ENCODE measurements at places on chromosomes 1 and 21.

- DNase-seq = no peak
Measured at GRCh38 chr1:6450943-6451373, 15.0 kb downstream of the TNFRSF25 start.

GRCh38 chr1:78223417-78224215 is 177.8 kb downstream of the GIPC2 start:
- no peak for DNase-seq

DNA sequence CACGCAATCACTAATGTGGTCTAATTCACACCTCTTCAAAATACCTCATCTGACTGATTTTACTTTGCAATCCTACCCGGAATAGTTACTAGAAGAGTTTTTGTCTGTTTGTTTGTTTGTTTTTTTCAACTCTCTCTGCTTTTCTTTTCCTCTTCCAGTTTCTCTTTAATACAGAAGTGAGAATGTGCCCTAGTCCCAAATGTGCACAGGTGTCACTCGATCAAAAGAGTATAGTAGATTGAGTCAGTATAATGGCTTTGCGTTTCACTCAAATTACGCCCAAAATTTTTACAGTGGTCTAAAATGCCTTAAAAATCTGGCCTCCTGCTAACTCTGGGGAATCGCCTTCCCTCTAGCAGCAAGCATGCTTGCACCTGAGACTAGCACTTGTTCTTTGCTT is 1536.8 kb downstream of the KCNT2 start:
- DNase-seq = no peak

DNA sequence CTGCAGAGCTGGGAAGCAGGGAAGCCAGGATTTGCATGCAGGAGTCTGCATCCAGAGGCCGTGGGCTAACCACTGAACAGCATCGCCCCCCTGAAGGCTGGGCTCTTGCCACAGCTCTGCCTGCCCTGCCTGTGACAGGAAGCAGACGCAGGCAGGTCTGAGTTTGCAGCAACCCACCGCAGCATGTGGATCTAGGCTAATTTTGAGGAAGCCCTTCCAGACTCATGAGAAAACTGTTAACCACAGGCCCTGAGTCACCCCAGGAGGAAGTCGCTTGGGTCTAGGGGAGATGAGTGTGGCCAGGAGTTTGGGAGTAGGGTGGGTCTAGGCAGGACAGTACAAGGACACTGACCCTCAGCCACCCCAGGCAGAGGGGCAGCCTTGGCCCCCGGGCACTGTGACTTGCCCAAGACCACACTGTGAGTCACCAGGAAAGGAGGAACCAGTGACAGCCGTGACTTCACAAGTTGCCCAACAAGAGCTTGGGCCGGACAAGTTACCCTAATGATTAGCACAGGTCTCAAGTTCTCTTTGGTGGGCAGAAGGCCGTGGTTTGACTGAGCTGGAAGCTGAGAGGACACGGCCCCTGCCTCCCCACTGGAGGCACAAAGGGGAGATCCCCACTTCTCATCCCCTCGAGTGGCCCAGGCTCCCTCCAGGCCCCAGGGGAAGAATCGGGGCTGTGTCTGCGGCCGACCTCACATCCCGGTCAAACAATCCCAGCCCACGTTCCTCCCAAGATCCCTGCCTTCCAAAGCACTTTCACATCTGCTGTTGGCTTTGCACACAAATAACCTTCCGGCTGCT is 826 bp downstream of the LAPTM5 start:
- DNase-seq = no peak

GRCh38 chr1:19682257-19682656 is 17.6 kb downstream of the HTR6 start:
- no peak for DNase-seq

GRCh38 chr21:41133874-41134522 is 34.0 kb upstream of the BACE2 start:
- peak; percentile 39 for DNase-seq

GRCh38 chr21:29721221-29721620 is 218.6 kb downstream of the GRIK1 start:
- DNase-seq = no peak

- DNase-seq = no peak
Measured at GRCh38 chr1:15953294-15953771, 22.6 kb downstream of the ZBTB17 start.

GRCh38 chr1:248800459-248800858 is 25.3 kb downstream of the SH3BP5L start:
- DNase-seq = no peak

- no peak for DNase-seq
Measured at GRCh38 chr1:244336232-244336899, 115.3 kb downstream of the ADSS2 start.

DNA sequence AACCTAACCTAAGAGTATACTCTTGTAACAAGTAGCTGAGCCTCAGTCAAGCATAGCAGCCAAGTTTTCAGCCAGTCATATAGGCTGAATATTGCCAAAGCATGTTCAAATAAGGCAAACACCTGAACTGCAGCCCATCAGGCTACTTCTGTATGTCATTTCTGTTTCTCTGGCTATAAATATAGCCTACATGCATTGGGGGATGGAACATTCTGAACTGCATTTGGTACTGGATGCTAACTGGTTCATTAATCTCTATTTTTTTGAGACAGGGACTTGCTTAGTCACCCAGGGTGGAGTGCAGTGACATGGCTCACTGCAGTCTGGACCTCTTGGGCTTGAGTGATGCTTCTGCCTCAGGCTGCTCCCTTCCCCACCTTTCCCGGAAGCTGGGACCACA is 37.3 kb downstream of the MAST2 start:
- DNase-seq = no peak

DNA sequence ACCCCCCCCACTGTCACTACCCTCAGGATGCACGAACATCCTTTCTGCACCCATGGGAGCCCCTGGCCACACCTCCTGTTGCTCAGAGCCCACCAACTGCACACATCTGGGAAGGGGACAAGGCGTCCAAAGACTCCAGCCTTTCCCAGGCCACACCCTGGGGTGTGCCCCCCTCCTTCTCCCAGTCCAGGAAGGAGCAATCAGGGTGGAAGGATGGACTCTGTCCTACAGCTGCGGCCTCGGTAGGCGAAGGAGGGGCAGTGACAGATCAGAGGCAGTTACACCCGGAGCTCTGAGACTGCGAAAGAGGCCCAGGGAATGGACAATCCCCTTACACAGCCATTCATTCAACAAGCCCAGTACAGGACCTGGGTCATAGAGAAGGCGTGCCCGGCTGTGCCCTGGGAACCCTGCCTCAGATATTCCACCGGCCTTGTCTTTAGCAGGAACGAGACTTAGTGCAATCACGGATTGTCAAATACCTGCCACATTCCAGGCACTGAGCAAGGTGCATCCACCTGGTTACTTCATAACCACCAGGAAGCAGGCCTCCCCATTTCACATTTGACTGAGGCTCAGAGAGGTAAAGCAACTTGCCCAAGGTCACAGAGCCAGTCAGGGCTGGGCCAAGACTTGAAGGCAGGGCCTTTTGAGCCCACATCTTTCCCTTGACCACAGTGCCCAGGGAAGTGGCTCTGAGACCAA is 9.4 kb downstream of the HSPG2 start:
- peak; percentile 63 for DNase-seq

GRCh38 chr1:33169290-33170055 is 12.4 kb downstream of the TRIM62 start:
- DNase-seq = no peak

GRCh38 chr1:244301595-244302130 is 150.0 kb downstream of the ADSS2 start:
- no peak for DNase-seq

DNA sequence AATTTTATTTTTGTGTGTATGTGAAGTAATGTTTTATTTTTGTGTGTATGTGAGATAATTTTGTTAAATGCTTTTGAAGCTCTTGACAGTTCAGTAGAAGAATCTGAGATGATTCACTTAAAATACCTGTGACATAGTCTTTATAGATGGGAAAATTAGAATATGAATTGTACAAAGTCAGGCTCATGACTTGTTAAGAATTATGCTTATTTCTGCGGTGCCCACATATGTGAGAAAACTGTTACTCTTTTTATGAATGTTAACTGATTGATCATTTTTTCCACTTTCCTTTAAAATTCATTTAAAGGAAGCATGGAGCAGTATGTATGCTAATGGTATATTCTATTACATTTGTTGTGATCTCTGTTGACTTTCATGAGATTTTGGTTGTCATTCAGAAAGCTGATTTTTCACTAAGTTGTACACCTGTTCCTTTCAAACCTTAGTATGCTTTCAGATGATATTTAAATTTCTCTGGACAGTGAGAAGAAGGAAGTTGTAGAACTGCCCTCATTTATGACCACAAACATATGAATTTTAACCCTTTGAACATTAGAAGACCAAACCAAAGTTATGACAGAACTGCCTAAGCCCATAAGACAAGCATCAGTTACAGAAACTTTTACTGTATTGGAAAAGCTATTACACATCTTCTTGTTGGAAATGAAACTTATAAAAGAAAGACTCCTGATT is 110.1 kb downstream of the POU2F1 start:
- no peak for DNase-seq

- DNase-seq = no peak
Measured at GRCh38 chr1:115813727-115814126, 27.2 kb downstream of the NHLH2 start.

DNA sequence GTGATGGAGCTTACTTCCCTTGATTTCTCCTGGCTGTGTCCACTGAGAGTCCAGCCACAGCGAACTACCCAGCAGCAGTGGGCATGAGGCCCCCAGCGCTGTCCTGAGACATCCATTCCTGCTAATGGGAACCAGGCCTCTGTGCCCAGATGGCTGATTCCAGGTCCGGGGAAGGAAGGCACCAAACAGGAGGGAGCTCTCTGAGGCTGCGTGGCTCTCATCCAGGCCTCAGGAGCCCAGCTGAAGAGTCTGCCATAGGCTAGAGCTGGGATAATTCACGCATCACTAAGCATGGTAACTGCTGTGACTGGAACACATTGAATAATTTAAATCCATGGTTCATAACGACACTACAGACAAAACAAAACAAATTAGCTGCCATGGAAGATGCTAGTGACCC is 24.7 kb upstream of the LRRC47 start:
- no peak for DNase-seq

DNA sequence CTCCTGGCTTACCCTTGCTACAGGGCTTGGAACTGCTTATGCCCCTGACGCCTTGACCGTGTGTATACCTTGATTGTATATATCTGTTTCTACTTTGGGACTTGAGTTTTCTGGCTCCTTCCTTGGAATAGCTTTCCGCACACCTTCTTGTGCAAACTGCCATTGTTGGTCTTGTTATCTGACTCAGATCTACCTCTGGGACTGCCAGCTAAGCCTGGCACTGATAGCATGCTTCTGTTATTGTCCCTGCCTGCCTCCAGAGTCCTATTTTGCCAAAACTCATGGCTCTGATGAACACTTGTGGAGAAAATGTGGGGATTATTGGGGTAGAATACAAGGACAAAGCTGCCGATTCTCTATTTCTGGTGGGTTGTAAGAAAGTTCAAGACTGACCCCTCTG is 15.4 kb downstream of the FMOD start:
- DNase-seq = no peak

- DNase-seq = no peak
Measured at GRCh38 chr1:186054003-186054402, 319.8 kb downstream of the HMCN1 start.

DNA sequence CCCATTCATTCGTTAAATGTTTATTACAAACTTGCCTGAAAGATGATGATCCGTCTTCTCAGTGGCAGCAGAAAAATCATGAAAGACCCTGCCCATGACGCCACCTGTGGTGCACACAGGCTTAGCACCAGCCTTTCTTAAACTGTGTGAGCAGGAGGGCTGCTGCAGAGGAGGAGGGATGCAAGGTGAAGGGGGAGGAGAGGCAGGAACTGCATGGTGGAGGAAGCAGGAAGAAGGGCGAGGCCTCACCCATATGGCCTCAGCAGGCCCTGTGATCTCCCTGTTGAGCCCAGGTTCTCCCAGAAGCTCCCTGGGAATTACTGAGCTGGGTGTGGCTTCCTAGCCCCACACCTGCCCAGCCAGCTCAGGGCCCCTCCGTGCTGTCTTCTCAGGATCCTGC is 25.0 kb upstream of the RD3 start:
- peak; percentile 91 for DNase-seq

DNA sequence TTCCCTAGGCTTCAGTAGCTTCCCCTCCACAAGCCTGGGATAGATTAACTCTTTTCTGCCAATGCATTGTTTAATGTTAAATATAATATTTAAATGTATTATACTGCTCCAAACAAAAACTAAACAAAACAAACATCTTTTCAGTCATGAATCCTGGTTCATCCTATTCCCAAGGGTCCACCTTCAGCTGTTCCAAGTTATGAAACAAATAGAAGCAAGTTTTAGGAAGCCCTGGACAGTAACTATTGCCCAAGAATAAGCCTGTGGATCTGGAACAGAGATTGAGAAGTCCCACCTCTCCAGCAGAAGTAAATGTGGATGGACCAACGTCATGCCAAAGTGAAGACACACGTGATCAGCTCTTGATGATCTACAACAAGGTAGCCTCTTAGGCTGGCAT is 408.1 kb downstream of the SETD4 start:
- DNase-seq = no peak

DNA sequence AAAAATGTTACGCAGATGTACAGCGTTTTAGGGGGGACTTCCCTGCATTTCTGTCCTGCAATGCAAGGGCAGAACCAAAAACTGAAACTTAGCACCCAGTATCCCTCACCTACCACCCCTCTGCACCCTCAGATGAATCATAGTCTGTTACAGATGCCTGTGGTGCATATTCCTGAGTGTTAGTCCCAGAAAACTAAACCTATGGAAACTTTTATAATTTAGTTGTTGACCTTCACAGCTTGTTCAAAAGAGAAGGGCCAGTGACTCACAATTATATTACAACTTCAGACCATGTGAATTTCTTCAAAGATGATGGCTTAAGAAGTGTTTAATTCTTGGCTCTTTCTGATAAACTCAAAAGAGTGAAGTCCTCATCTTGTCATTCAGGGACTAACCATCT is 5.8 kb downstream of the PTGER3 start:
- DNase-seq = no peak

GRCh38 chr1:145758575-145758974 is 39.3 kb downstream of the CD160 start:
- DNase-seq = no peak

GRCh38 chr1:63475761-63476160 is 47.3 kb downstream of the ITGB3BP start:
- no peak for DNase-seq

DNA sequence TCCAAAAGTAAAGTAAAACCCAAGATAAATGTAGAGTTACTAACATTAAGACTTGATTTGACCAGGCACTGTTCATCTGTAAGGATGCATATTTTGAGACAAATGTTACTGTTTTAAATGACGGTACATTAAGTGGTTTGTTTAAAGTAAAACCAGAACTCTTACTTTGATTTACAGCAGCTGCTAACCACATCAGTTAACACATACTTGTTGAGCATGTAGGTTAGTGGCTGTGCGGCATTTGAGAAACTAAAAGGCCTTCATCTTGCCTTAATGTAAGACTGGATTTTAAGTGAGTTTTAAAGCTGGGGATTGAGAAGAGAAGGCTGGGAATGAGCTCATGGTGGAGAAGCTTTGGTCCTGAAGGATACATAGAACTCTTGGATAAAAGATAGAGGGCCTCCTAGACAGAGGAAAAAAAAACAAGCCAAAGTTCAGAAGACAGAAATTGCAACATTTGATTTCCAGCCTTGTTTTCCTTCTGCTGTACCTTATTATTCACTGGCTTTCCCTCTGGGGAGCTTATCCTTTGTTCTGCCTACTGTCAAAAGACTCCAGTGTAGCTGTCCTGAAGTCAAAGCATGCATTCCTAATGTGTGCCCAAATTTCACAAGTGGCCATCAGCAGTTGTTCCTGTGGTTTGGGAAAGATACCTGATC is 66.6 kb downstream of the MTR start:
- no peak for DNase-seq

Data from LoVo (cell line).